ENCODE measurements at places on chromosomes 3 and 15. TPM values are rescaled to one million over a fixed set of nuclear protein-coding genes. Genes with fewer than 3 reads are reported as not detected.

TEX9 gene
- total RNA-seq: 8.8 TPM

DAZL gene
- total RNA-seq: not detected

TF gene
- 4.8 TPM for total RNA-seq

- DNase-seq: no peak
Measured at GRCh38 chr15:31484986-31485385, 158.4 kb downstream of the KLF13 start.

AMOTL2 gene
- total RNA-seq: 89.5 TPM

- no peak for DNase-seq
Measured at GRCh38 chr15:84001037-84001436, 234.5 kb upstream of the GOLGA6L4 start.

DNA sequence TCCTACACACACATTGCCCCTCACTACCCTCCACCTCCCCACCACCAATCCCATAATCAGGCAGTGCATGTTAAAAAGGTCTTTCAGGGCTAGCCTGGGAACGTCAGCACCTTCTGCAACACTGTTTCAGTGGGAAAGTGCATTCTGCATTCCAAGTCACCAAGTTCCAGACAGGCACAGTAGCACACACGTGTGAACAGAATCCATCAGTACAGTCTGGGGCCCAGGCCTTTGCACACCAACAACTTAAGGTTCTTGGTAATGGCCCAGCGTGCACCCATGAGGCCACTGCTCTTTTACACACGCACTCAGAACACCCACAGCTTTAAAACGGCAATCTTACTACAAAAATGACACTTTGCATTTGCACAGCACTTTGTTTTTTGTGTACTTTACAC lies 1.2 kb downstream of the ANXA2 start:
- DNase-seq: no peak

DNA sequence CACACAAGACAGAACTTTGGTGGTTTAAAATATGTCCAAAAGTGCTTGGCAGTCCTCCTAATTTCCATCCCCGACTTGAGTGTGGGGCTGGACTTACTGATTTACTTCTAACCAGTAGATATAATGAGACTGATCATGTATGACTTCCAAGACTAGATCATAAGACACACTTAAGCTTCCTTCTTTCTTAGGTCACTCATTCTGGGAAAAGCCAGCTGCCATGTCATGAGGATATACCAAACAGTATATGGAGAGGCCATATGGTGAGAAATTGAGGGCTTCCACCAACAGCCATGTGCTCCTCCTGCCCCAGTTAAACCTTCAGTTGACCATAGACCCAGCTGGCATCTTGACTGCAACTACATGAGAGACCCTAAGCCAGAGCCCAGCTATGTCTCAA lies 282.8 kb upstream of the PROK2 start:
- no peak for DNase-seq

DNA sequence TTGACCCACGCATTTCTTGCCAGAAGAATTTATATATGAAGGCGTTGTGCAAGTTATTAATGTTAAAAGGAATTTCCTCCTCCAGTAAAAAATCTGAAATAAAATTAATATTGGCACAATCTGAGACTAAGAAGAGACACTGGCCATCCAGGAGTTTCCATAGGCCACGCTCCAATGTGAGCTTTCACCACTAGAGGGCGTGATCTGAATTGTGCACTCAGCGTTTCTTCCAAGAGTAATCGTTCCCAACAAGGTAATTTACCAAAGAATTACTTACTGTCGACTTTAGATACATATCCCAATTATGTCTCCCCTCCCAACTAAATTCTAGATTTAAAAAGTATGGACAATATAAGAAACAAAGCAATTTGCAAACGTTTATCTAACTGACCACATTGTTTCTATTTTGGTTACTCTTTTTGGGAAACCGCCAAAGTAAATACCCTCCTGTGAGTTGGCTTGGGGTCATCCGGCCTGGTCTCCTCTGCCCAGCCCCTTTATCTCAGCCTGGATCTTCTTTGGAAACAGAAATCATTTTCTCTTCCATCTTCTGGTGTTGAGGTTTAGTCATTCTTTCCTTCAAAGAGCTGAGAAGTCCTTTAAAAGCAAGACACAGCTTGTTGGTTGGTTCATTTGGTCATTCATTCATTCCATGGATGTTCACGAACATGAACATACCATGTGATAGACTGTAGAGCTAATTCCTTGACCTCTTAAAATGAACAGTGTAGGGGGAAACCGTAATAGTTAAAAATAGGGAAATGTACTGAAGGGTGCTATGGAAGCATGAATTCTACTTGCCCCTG lies 26.2 kb downstream of the POLR2M start:
- DNase-seq: no peak

ACTC1 gene
- total RNA-seq: 1.4 TPM

DNA sequence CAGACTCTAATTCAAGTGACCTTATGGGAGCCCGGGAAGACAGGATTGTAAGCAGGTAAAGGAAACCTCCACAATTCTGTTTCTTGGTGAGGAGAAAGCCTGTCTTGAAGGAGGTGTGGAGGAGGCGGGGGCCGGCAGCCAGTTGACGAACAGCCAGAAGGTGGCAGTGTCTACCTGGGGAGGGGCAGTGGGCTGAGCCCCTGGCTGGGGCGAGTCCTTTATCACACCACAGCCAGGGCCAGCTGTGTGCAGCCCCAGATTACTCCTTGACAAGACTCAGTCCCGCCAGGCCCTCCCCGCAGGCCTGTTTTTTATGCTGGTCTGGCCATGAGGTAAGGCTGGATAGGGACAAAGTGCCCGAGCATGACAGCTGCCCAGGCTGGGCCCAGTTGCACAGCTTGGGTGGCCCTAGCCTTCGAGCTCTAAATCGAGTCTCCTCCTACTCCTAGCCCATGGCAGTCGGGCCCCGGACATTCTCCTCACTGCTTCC lies 40.9 kb upstream of the IDH2 start:
- no peak for DNase-seq

Measured in suprapubic skin (tissue), 4 donors.